ENCODE measurements at places on chromosomes 2 and 18.

GRCh38 chr2:104434318-104434792 lies 419.6 kb upstream of the POU3F3 start:
- no peak for DNase-seq

DNA sequence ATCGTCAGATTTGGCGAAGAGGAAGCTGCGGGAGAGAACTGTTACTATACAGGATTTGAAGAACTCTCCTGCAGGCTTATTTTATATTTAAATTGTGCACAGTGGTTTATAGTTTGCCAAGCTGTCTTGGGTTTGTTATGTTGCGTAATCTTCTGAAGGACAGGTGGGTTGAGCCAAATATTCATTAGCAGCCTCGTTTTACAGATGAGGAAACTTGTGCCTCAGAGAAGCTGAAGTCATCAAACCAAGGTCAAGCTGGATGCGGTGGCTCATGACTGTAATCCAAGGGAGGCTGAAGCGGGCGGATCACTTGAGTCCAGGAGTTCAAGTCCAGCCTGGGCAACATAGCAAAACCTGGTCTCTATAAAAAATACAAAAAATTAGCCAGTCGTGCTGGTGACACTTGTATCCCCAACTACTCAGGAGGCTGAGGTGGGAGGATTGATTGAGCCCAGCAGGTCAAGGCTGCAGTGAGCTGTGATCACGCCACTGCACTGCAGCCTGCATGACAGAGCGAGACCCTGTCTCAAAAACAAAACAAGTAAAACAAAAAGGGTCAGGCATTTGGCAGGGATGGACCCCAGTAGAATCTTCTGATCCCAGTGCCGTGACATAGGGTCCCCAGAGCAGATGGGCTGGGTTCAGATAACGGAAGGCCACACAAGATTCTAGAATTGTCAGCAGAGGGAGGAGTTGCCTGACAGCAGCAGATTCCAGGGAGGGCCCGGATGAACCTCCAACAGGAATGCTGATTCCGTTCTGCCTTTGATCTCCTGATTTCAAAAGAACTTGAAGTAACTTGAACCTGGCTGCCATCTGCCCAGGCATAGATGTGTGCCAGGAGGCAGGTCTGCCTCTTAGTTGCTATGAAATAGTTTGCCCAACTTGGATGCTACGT lies 50.6 kb downstream of the SH3BP4 start:
- DNase-seq = no peak

GRCh38 chr2:170145191-170145590 lies 32.8 kb upstream of the MYO3B start:
- DNase-seq = no peak

DNA sequence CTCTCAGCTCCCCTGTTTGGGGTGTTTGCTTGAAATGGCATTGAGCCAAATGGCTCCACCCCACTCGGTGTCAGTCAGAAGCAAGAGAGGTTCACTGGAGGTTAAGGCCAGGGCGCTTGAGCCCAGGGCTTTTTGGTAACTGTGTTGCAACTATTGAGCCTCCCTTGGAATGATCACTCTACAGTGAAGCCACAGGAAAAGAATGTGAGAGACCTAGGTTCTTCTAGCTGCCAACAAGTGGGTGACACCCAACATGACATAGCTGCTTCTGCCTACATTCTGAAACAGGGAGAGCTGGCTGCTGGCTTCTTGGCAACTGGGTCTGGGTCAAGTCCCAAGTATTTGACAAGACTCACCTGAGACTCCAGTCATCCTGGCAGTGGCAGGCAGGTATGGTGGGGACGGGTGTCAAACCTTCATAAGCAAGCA lies 7.1 kb upstream of the GRHL1 start:
- DNase-seq = peak; percentile 85

- DNase-seq = no peak
Observed at GRCh38 chr2:219221957-219222518, 3.3 kb upstream of the ABCB6 start.

- peak; percentile 47 for DNase-seq
Observed at GRCh38 chr2:68448671-68449653, 18.1 kb downstream of the FBXO48 start.

DNA sequence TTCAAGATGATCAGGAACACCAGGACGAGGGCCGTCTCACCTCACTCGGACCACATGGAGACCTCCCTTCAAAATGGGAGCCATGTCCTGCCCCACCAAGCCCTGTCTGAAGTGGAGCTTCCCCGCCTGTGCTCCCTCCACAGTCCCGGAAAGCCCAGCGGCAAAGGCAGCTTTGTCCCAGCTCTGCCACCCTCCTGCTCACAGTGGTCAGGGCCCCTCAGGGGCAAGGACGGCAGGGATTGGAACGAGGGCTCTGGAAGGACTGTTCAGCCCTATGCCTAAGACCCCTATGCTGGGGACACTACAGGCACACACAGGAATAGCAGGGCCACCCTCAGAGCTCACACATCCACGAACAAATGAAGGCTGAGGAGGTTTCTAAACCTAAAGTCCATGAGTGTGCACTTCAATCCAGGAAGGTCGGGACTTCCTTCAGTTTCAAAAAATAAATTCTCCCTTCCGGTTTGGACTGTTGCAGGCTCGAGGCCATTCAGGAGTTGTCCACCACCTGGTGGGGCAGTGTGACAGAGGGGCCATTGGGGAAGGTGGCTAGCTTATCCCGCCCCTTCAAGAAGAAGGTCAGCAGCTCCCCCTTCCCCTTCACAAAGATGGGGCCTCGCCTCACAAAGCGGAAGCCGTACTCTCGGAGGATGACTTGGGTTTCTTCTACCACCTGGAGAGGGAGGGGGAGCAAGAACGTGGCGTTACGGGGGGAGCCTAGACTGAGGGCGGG lies 26.4 kb downstream of the CENPO start:
- DNase-seq = no peak

DNA sequence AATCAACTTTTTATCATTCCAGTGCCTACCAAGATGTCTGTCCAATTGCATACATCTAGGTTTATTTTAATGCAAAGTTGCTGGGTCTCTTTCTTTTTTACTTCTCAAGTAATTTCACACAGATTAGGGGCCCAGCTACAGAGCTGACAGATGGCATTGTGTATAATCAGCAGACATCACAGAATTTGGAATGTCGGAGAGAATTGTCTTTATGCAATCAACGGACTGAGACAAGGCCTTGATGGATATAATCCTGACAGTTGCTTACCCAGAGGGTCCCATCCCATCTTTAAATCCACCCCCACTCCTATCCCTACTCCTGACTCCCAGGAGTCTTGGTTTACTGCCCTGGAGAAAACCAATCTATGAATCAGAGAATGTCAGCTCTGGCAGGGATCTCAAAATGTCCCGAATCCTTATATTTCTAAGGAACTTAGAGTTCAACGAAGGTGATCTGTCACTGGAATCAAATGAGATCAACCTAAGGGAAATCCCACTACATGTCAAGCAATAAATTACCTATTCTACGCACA lies 142.0 kb downstream of the LRATD1 start:
- no peak for DNase-seq

DNA sequence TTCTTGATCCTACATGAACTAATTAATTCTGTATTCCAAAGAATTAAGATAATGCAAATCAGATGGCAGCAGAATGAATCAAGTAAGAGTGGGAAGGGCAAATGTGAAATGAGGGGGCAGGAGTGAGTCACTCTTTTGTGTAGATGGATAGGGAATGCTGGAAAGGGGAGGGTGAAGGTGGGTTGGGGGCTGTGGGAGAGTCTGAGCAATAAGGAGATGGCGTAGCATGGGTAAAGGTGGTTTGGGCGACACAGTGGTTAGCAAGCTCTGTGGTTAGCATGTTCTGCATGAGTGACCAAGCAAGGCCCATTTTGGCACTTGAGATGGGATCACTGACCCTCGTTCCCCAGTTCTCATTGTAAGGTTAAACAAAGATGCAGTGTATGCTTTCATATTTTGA lies 20.4 kb downstream of the GPD2 start:
- DNase-seq = no peak

DNA sequence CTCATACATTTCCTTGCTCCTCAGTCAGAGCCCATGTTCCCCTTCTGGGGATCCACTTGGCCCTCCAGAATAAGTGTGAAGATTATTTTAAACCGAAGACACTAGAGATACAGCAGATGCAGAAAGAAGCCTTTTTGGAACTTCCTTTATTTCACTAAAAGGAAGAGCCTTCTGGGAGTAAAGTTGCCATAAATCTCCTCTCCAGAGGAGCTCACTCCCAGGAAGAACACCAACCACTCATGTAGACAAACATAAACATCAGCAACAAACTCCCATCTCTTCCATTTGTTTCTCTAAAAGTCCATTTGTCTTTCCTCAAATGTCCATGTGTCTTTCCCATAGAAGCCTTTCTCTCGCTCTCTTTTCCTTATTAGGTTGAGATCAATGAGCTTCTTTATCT lies 62.4 kb upstream of the MSH6 start:
- DNase-seq = no peak

- no peak for DNase-seq
Observed at GRCh38 chr2:165283342-165283741, 44.1 kb downstream of the SCN2A start.

- no peak for DNase-seq
Observed at GRCh38 chr2:225276207-225276606, 123.3 kb upstream of the NYAP2 start.

DNA sequence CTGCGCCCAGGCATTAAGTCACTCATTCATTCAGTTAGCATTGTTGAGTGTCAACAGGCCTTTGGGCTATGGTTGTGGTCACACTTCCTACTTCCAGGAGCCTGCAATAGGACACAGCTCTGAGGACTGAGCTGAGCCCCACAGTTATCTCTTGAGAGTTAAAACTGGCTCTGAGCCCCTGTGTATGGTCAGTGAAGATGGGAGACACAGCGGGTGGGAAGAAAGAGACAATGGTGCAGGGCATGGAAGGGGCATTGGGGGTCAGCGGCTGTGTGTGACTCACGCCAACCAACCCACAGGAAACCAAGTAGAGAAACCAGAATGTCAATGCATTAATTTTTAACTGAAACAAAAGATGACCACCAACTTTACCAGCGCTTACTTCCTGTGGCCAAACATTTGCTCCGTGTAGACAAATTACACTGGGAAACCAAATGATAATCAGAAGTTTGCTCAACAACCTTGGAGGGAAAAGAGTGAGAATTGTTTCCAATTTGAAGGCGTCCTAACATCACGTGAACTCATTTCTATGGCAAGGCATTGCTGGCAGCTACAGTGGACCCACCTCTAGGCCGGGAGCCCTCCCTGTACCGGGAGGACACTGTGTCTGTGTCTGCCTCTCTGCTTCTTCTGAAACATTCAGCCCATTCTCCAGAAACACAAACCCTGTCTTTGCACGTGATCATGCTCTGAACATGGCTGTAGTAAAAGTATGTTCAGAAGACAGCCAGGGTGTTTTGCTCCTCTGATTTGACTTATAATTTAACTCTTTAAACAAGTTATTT lies 212.0 kb upstream of the ID2 start:
- no peak for DNase-seq

GRCh38 chr2:189641590-189641989 lies 19.7 kb upstream of the ASNSD1 start:
- DNase-seq = peak; percentile 39

GRCh38 chr2:183927406-183928325 lies 670.7 kb upstream of the ZNF804A start:
- no peak for DNase-seq

DNA sequence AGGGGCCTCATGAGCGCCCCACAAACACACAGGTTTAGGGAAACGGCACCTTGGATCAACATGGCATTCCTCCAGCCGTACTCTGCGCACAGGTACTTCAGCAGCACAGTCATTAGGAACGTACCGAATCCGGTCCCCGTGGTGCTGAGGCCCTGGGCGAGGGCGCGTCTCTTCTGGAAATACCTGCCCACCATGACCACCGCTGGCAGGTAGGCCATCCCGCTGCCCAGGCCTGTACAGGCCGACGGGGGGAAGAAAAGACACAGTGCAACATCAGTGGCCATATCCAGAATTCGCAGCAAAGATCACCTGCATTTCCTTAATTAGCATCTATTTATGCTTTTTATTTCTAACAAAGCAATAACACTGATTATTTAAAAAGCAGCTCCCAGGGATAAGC lies 22.2 kb downstream of the SLC16A14 start:
- no peak for DNase-seq

DNA sequence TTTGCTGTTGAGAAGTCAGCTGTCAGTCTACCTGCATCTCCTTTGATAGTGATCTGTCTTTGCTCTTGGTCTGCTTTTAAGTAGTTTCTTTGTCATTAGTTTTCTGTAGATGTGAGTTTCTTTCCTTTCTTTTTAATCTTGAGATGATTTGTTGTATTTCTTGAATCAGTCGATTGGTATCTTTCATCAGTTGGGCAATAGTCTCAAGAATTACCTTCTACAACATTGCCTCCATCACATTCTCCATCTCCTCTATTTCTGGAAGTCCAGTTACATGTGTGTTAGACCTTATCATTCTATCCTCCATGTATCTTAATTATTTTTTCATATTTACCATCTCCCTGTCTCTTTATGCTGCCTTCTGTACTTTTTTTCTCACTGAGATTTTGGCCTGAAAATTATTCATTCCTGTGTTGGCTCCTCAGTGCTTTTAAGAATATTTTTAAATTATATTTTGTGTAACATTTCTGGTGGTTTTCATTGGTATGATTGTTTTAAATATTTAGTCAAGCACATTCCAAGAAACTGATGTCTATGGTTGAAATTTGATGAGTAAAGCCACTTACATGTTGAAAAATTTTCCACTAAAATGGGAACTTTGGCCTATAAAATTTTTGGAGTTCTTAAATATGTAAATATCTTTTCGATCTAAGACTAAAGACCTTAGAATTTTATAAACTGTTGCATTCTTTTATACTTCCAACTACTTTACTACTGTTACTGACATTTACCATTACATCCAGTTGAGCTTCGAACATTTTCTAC lies 239.5 kb upstream of the MGAT5 start:
- no peak for DNase-seq

DNA sequence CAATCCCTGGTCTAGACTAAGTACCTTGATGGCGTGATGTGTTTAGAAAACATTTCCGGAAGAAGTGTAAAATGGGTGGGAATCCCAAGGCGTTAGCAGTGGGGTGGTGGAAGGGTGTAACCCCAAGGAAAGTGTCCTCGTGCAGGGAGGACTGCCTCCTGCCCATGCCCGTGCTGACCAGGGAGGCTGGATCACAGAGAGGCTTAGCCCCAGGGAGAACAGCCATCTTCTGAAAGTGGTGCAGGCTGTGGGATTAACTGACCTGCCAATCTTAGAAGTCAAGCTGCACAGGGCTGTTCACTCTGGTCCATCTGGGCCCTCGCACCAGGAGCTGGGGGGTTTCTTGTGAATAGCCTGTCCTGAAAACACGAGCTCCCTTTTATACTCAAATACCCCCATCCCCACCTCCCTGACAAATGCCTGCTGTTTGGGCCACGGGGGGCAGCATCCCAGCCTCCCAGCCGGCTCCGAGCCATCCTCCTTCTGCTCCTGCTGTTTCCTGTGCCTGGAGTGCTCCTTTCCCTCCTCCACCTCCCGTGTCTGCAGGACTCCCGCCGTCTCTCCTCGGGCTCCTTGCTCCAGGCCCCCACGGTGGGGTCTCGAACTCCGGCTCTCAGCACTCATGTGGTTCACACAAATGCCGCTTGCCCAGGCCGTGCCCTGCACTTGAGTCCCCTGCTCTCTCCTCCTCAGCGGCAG lies 52.1 kb upstream of the PXDN start:
- no peak for DNase-seq

GRCh38 chr2:38871432-38871831 lies 4.3 kb downstream of the DHX57 start:
- no peak for DNase-seq

GRCh38 chr18:35577045-35577848 lies 4.3 kb upstream of the GALNT1 start:
- DNase-seq = peak; percentile 31

GRCh38 chr2:171247741-171248662 lies 87.3 kb upstream of the TLK1 start:
- peak; percentile 33 for DNase-seq

- no peak for DNase-seq
Observed at GRCh38 chr2:231184319-231184718, 14.1 kb upstream of the ARMC9 start.

- DNase-seq = no peak
Observed at GRCh38 chr2:223915071-223915470, 30.1 kb downstream of the WDFY1 start.
